A549 treated with DMSO at 1 μM for 4 hours (cell line): ENCODE measurements at places on chromosomes 3 and 15. TPM values are rescaled to one million over a fixed set of nuclear protein-coding genes. Genes with fewer than 3 reads are reported as not detected.

The BSN gene
- 0.16 to 0.37 TPM (median 0.17 TPM) in 5 replicates for total RNA-seq

The NR1I2 gene
- not detected in 5 replicates for total RNA-seq

The TRPM1 gene
- total RNA-seq: not detected in 5 replicates

The POTEB2 gene
- total RNA-seq: not detected in 5 replicates

The GOLGA8G gene
- 0.04 TPM in 1 of 5 replicates, not detected in the others for total RNA-seq

The CKMT1A gene
- total RNA-seq: 2.2 to 3.1 TPM (median 2.7 TPM) in 5 replicates

The ALDH1L1 gene
- 0.16 to 0.43 TPM (median 0.24 TPM) in 5 replicates for total RNA-seq

The C3orf20 gene
- 0.03 TPM in 2 of 5 replicates, not detected in the others for total RNA-seq

The STARD5 gene
- 1.6 to 2.2 TPM (median 1.9 TPM) in 5 replicates for total RNA-seq

The RTP4 gene
- not detected in 5 replicates for total RNA-seq

The FANCD2OS gene
- not detected in 5 replicates for total RNA-seq

The ANKUB1 gene
- total RNA-seq: not detected in 5 replicates

The UPK1B gene
- 9.5 to 14.2 TPM (median 12.1 TPM) in 5 replicates for total RNA-seq

The ZNF385D gene
- total RNA-seq: not detected in 5 replicates

The SLC27A2 gene
- 24.3 to 34.4 TPM (median 28.5 TPM) in 5 replicates for total RNA-seq

The PAQR9 gene
- 2.9 to 4.0 TPM (median 3.4 TPM) in 5 replicates for total RNA-seq

The RAB6B gene
- 1.5 to 2.4 TPM (median 1.7 TPM) in 5 replicates for total RNA-seq

The PRSS50 gene
- not detected in 5 replicates for total RNA-seq

The ALDH1A2 gene
- total RNA-seq: 0.16 to 0.49 TPM (median 0.32 TPM) in 5 replicates

The SNTN gene
- total RNA-seq: not detected in 5 replicates
